HT1080 (cell line): ENCODE measurements at places on chromosomes 13 and 19. TPM values are rescaled to one million over a fixed set of nuclear protein-coding genes. Genes with fewer than 3 reads are reported as not detected.

- DNase-seq = no peak
These were observed 2.8 kb upstream of the SLC27A5 start for GRCh38 chr19:58514564-58515022.

The DCT gene
- total RNA-seq = 2.2 and 3.2 TPM in 2 replicates

The ZNF649 gene
- total RNA-seq = 5.5 and 7.4 TPM in 2 replicates

DNA sequence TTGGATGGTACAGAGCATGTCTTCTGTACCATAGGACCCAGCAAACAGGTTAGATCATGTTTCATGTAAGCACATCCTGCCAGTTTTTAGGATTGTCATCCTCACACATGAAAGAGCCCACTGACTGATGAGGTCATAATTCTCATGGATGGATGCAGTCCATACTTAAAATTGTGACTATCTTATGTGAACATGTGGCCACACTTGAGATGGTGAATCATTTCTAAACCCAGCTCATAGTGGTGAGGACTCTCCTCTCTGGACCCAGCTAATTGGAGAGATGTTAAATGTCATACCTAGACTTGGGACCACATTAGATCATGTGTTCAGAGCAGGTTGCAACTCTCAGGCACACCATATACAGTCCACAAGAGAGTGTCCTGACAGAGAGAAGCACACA, 24.8 kb upstream of the ZNF254 start:
- peak; percentile 2 for DNase-seq

DNA sequence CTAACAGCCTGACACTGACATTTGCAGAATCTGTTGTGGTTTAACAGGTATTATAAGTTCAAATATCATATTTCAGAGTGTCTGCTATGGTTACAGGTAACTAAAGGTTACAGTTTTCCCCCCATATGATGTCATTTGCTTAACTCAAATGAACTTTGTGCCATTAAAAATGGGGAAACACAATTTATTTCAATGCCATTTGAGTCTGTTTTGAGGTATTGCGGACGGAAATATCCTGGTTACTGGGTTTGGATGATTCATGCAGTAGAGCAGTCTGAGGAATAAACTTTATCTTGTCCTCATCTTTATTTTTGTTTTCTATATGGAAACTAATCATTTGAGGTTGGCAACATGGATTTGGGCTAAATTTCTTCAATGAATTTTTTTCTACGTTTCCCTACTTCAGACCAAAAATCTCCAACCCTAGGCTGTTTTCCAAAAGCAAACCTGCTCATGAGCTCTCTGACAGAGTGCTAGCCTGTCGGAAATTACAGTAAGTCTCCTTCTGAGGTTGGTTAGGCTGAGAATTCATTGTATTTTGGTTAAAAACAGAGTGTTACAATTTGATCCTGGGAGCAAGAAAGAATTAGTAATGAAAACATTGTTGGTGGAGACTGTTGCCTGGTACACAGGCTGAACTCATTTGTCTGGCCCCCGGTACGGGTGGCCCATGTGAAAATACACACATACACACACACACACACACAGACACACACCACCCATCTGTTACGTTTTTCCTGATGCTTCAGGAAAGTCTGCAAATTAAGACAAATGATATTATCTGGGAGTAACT, 66.1 kb downstream of the AKAP11 start:
- no peak for DNase-seq

DNA sequence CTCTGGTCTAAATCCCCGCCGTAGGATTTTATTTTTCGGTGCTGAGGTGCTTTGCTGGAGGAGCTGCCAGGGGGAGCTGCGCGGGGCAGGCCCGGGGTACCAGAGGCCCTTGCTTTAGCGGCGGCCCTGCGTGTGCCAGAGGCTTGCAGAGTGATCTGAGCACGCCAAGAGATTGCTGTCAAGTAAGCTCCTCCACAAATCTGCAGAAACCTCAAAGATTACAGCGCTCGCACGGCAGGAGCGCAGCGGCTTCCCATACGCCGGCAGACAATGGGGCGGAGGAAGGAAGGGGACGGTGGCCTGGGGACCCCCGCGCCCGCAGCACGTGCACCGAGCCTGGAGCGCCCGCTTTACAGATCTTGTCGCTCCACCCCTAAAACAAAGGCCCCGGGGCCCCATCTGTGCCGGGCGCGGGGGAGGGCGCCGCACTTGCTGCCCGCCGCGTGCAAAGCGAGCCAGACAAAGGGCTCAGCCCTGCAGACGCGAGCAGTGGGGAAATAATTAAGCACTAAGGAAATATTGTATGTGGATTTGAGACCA, 9.1 kb upstream of the C19orf12 start:
- DNase-seq = no peak

DNA sequence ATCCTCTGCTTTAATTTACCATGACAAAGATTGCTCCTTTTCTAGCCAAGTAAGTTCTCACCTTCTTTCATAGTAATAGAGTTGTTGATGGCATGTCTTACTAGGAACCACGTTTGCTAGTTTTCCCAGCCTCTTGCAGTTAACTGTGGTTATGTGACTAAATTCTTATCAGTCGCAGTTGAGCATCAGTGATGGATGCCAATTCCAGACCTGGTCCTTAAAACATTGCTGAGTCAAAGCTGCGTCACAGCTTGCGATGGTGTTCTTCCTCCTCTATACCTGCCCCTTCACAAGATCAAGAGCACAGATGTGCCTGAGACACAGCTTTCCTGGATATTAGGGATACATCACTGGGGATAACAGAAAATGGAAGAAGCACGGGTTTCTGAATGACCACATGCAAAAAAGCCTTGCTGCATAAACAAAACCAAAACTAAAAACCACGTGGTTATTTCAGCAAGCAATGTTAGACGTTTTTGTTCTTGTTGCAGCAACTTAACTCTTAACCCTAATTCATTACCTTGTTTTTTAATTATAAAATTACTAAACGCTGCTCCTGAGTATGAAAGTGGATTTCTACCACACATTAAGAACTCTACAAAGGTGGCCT, 97.6 kb upstream of the DACH1 start:
- DNase-seq = peak; percentile 77

The CEACAM16 gene
- not detected in 2 replicates for total RNA-seq

- DNase-seq = peak; percentile 61
These were observed 16.7 kb downstream of the MYBPC2 start for GRCh38 chr19:50449236-50449899.

The ZMYM2 gene
- total RNA-seq = 16.6 and 18.7 TPM in 2 replicates

DNA sequence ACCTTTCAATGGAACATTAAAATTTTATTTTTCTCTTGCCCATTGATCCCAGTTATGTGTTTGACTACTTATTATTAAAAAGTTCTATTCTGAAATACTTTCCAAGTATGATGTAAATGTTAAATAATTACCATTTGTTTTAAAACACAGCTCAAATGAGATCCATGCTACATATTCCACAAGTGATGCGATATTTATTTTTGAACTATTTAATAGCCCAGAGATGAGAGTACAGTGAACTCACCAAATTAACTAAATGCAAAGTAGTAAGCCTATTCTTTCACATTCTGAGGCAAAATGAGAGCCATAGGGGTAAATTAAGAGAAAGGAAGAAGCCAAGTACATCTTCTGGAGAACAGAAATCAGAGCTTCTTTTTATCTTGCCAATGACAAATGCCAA, 1.2 kb upstream of the DCLK1 start:
- DNase-seq = no peak

The PABPC3 gene
- 0.20 and 0.27 TPM in 2 replicates for total RNA-seq

- no peak for DNase-seq
These were observed 104.7 kb downstream of the DCLK1 start for GRCh38 chr13:36026531-36026930.

- no peak for DNase-seq
These were observed 207.1 kb upstream of the PCDH9 start for GRCh38 chr13:67437244-67437643.

The ZNF333 gene
- 7.9 TPM in 2 replicates for total RNA-seq

DNA sequence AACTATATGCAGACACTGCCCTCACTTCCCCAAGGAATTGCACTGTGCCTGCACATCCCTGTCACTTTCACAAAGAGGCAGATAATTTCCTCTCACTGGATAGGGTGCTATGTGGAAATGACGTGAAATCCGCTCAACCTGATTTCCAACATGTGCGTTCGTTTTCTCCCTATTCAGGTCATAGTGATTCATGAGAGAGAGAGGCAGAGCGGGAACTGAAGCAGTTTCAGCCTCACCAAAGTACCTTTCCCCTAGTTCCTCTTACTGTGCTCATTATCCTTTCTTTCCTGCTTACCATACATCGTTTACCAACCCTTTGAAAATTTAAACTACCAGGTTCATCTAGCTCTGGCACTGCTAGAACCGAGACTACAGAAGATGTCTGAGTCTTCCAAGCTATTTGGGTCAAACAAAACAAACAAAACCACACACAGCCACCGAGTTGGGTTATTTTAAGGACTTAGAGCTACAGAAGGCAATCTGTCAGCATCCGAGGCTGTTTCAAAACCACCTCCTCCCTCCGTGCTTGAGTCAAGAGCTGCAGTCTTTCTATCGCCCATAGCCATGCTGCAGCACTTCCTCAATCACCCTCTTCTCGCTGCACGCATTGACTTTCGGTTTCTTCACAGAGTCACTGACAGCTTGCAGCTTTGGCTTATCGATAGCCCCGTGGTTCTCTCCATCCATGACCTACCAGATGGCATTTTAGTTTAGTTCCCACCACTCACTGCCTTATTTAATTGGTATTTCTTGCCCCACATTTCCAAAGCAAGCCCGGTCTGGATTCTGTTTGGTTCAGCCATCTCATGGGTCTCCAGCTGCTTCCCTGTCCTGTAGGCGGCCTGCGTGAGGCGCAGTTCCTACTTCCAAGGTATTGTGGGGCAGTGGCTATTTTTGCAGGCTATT, 1395.8 kb downstream of the EFNB2 start:
- peak; percentile 77 for DNase-seq

The SIGLEC10 gene
- not detected in 2 replicates for total RNA-seq

The ZNF112 gene
- total RNA-seq = 4.0 TPM in 2 replicates

The TYK2 gene
- 64.3 and 80.5 TPM in 2 replicates for total RNA-seq

The ANGPTL8 gene
- total RNA-seq = not detected in 2 replicates

GRCh38 chr13:27008733-27009132, 162.9 kb downstream of the USP12 start:
- no peak for DNase-seq

DNA sequence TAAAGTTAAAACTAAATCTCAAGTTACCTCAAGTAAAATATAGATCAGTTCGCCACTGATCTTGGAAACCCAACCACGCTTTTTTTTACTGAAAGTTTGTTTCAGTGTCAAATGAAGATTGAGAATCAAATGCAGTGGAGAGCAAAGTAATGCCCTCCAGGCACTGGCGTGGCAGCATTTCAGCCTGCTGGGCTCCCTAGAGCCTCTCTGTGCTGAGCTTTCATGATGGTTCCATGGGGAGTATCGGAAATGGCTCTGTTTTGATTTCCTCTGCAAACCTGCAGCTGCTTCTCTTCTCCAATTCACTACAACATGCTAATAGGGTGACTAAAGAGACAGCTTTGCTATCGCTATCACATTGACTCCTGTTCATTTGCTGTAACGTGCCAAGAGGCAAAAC, 141.6 kb downstream of the FGF14 start:
- DNase-seq = peak; percentile 3

The NXNL1 gene
- not detected in 2 replicates for total RNA-seq

- no peak for DNase-seq
These were observed 37.4 kb downstream of the CCL25 start for GRCh38 chr19:8089664-8090601.

The CEACAM8 gene
- not detected in 2 replicates for total RNA-seq

DNA sequence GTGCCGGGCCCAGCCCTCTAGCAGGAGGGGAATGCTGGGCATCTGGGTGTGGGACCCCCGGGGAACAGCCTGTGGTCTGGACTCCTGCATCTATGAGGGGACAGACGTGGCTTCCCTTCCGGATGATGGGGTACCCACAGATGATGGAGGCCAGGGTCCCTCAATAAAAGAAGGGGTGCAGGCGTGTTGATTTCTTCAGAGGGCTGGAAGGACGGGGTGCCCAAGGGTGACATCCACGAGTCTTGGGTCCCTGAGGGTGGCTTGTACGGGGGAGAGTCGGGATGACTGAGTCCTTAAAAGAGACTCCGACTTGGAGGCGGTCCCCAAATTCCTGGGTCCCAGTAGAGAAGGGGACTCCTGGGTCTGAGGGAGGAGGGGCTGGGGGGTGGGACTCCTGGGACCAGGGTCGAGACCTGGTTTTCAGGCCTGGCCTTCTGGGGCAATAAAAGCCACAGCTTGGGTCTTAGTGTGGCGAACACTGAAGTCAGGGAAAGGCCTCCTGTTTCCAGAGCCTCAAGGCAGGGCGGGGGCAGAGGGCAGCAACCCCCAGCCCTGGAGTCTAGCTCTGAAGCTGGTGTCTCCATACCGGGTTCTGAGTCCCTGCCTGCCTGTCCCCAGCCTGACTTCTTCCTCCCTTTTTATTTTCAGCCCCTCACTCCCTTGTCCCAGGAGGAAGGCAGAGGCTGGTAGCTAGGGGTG, 459 bp upstream of the GRIN2D start:
- no peak for DNase-seq

- no peak for DNase-seq
These were observed 7.3 kb downstream of the POLR2E start for GRCh38 chr19:1087813-1088415.

GRCh38 chr13:22200440-22200839, 529.6 kb downstream of the FGF9 start:
- no peak for DNase-seq

- DNase-seq = no peak
These were observed 306.9 kb downstream of the SLITRK6 start for GRCh38 chr13:85492283-85492682.

GRCh38 chr13:20173116-20173746, 12.4 kb upstream of the GJA3 start:
- no peak for DNase-seq

GRCh38 chr13:37383856-37384370, 214.7 kb downstream of the POSTN start:
- DNase-seq = no peak

GRCh38 chr13:31145417-31145816, 16.3 kb downstream of the HSPH1 start:
- DNase-seq = no peak

The PRR22 gene
- total RNA-seq = 4.1 and 5.9 TPM in 2 replicates

The NKPD1 gene
- total RNA-seq = not detected in 2 replicates

- DNase-seq = peak; percentile 43
These were observed 12.2 kb upstream of the RELB start for GRCh38 chr19:44988896-44989556.

- peak; percentile 57 for DNase-seq
These were observed at the start of gene ITGBL1 for GRCh38 chr13:101452519-101453485. Gene ITGBL1 (plus strand): TSS chr13:101452675. CDS start chr13:101452834, 159 bp downstream.

DNA sequence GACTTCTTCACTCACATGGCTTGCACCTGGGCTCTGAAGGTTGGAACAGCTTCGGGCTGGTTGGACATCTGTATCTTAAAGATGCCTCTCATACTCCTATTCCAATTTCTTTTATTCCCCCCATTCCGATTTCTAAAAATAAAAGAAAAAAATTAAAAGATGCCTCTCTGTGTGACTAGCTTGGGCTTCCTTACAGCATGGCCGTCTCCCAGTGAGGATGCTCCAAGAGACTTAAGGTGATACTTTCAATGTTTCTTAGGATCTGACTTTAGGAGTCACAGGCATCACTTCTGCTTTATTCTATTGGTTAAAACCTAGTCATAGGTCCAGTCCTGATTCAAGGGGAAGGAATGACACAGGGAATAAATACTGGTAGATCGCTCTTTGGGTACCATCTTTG, 9.9 kb upstream of the SULT2A1 start:
- no peak for DNase-seq

- DNase-seq = peak; percentile 62
These were observed 598.6 kb upstream of the PCDH20 start for GRCh38 chr13:62014299-62014698.
